ENCODE measurements at places on chromosomes 7 and 10. TPM values are rescaled to one million over a fixed set of nuclear protein-coding genes. Genes with fewer than 3 reads are reported as not detected.

DNA sequence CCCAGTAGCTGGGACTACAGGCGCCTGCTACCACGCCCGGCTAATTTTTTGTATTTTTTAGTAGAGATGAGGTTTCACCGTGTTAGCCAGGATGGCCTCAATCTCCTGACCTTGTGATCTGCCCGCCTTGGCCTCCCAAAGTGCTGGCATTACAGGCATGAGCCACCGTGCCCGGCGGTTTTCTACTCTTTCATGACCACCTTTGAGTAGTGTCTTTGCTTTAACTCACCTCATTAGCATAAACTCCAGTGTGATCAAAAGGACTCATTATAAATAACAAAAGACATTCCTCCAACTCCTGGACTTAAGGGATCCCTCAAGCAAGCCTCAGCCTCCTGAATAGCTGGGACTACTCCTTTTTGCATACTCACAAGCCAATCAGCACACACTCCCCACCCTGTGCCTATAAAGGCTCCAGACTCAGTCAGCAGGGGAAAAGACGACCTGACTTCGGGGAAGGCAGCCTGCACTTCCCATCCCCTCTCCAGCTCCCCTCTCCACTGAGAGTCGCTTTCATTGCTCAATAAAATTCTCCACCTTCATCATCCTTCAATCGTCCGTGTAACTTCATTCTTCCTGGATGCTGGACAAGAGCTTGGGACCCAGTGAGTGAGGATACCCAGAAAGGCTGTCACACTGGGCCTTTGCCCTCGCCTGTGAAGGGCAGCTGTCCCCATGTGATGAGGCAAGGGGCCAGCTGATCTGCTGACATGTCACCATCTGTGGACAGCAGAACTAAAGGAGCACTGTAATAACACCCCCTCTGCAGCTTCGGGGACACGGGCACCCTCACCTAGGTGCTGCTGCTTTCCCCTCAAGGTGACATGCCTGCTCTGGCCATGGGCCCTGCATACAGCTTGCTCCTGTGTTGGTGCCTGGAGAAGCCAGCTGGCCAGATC lies 35.0 kb upstream of the EIF4H start:
- no peaks in the 10 kb centered on the region for H3K27me3 ChIP-seq
- no peaks in the 10 kb centered on the region for H3K4me1 ChIP-seq
- no peak overlapping the region for H3K4me3 ChIP-seq
- DNase-seq: no peak

DNA sequence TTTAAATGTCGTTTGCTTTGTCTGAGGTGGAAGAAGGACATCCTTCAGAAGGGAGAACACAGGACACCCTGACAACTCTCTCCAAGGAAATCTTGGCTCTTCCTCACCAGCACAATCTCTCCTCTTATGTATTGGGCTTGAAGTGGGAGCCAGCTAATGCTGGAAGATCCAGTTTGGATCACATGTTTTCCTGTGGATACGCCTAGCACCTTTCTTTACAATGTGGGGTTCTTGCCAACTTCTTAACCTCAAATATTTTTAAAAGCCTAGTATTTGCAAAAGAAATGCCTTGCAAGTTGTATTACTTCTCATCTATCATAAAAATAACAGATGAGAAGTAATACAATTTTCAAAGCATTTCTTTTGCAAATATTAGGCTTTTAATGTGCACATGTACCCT lies 76.4 kb downstream of the FRMD4A start:
- no peaks in the 10 kb centered on the region for H3K4me1 ChIP-seq
- no peaks in the 10 kb centered on the region for H3K27me3 ChIP-seq
- H3K4me3 ChIP-seq: no peak overlapping the region
- H3K36me3 ChIP-seq: no peaks in the 10 kb centered on the region

- H3K36me3 ChIP-seq: no peaks in the 10 kb centered on the region
- H3K4me3 ChIP-seq: no peak overlapping the region
- H3K4me1 ChIP-seq: peaks cover 8% of the 10 kb centered on the region
- no peak overlapping the region for H3K27ac ChIP-seq
- no peak for DNase-seq
- no peaks in the 10 kb centered on the region for H3K27me3 ChIP-seq
Measured at GRCh38 chr7:82442492-82443035, 1.0 kb downstream of the CACNA2D1 start.

- no peaks in the 10 kb centered on the region for H3K36me3 ChIP-seq
- peaks cover 7% of the 10 kb centered on the region for H3K4me1 ChIP-seq
- H3K4me3 ChIP-seq: no peak overlapping the region
- H3K27ac ChIP-seq: no peak overlapping the region
- H3K27me3 ChIP-seq: no peaks in the 10 kb centered on the region
Measured at GRCh38 chr10:29795850-29796249, 161.1 kb upstream of the SVIL start.

DNA sequence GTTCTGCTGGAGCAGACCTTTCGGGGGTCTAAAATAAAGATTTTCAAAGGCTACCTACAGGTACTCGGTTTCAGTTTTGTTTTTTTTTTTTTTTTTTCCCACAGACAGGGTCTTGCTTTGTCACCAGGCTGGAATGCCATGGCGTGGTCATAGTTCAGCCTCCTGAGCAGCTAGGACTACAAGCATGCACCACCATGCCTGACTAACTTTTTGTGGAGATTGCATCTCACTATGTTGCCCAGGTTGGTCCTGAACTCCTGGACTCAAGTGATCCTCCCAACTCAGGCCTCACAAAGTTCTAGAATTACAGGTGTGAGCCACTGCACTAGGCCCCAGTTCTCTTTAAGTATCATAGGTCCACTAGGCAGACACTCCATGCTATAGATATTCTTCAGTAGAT lies 34.5 kb downstream of the BAMBI start:
- no peaks in the 10 kb centered on the region for H3K36me3 ChIP-seq
- H3K4me3 ChIP-seq: no peak overlapping the region
- DNase-seq: no peak
- no peak overlapping the region for H3K27ac ChIP-seq

DNA sequence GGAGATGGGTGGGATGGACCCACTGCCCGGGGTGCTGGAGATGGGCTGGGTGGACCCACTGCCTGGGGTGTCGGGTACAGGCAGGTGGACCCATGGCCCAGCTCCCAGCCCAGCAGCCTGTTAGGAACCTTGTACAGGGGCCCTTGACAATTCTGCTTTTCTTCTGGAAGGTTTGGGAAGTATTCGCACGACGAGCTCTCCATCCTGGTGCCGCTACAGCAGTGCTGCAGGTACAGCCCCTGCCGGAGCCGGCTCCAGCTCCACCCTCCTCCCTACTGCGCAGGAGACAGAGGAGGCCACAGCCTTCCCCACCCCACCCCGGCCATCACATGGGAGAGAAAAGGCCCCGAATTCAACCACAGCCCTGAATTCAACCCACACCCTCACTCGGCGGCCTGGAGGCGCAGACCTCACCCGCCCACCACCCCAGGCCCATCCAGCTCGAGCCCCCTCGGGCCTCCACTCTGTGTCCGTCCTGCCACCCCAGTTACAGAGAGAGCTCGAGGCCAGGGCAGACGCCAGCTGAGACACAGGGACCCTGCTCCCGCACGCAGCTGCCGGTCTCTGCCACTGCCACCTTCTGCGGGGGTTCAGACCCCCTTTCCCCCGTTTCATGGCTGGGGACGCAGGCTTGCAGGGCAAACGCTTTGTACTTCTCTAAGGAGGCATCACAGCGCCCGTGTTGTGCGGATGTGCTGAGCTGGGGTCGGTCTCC lies 31.3 kb upstream of the FOXL3 start:
- no peaks in the 10 kb centered on the region for H3K27me3 ChIP-seq
- H3K27ac ChIP-seq: no peak overlapping the region
- H3K4me3 ChIP-seq: no peak overlapping the region

- H3K4me3 ChIP-seq: peak within 1 kb of the TSS; percentile 58
- DNase-seq: peak; percentile 81
- no peaks in the 10 kb centered on the region for H3K27me3 ChIP-seq
- peak within 1 kb of the TSS; percentile 94 for H3K27ac ChIP-seq
- no peaks in the 10 kb centered on the region for H3K36me3 ChIP-seq
- H3K4me1 ChIP-seq: peaks cover 15% of the 10 kb centered on the region
Measured at GRCh38 chr7:50564640-50565558, at the start of gene DDC. Gene DDC (minus strand): TSS chr7:50565405. CDS start chr7:50544085, 21,320 bp downstream.

GRCh38 chr10:63766745-63767137 lies 245.5 kb downstream of the REEP3 start:
- peaks cover 20% of the 10 kb centered on the region for H3K4me1 ChIP-seq
- no peaks in the 10 kb centered on the region for H3K36me3 ChIP-seq
- no peaks in the 10 kb centered on the region for H3K27me3 ChIP-seq
- H3K4me3 ChIP-seq: no peak overlapping the region
- H3K27ac ChIP-seq: no peak overlapping the region

- no peaks in the 10 kb centered on the region for H3K4me1 ChIP-seq
- peaks cover 1% of the 10 kb centered on the region for H3K27me3 ChIP-seq
- no peak overlapping the region for H3K27ac ChIP-seq
Measured at GRCh38 chr7:150738092-150738491, 874 bp downstream of the GIMAP5 start.

DNA sequence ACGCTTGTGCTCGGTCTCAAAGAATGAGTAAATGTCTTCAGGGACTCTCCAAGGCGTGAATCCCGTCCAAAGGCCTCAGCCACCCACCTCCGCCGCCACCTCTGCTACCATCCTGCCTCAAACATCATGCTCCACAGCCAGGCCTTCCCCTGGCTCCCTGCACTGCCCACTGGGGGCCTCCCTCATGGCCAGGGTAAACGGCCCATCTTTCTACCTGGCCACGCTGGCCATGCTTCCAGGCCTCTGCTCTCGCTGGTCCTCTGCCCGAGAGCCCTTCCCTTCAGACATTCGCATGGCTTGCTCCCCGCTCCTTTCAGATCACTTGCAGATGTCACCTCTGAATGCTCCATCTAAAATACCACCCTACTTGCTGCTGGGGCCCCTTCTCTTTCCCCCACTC lies 40.2 kb downstream of the ZNF783 start:
- no peaks in the 10 kb centered on the region for H3K36me3 ChIP-seq
- no peaks in the 10 kb centered on the region for H3K4me1 ChIP-seq
- H3K27ac ChIP-seq: no peak overlapping the region
- no peaks in the 10 kb centered on the region for H3K27me3 ChIP-seq
- DNase-seq: no peak

GRCh38 chr10:99595770-99596465 lies 24.3 kb downstream of the SLC25A28 start:
- H3K27ac ChIP-seq: peak overlapping the region; percentile 63
- H3K4me3 ChIP-seq: no peak overlapping the region
- DNase-seq: peak; percentile 25
- no peaks in the 10 kb centered on the region for H3K36me3 ChIP-seq

DNA sequence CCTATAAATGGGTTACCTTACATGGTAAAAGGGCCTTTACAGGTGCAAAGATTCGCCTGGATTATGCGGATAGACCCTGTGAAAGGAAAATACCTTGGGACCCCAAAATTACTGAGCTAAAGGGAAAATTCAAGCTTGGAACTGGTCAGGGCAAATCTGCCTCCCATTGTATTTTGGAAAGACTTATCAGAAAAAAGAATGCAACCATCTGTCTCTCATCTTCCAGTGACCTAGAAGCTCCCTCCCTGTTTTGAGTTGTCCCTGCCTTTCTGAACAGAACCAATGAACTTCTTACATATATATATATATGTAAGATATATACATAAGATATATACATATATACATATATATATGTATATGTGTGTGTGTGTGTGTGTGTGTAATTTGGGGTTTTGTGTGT lies 583.8 kb downstream of the CALN1 start:
- no peaks in the 10 kb centered on the region for H3K36me3 ChIP-seq
- no peak overlapping the region for H3K4me3 ChIP-seq
- no peak for DNase-seq
- H3K27me3 ChIP-seq: no peaks in the 10 kb centered on the region
- H3K4me1 ChIP-seq: no peaks in the 10 kb centered on the region

- H3K4me3 ChIP-seq: no peak overlapping the region
- no peak for DNase-seq
- H3K36me3 ChIP-seq: no peaks in the 10 kb centered on the region
- H3K4me1 ChIP-seq: no peaks in the 10 kb centered on the region
- H3K27ac ChIP-seq: no peak overlapping the region
Measured at GRCh38 chr7:141617280-141617679, 66.1 kb downstream of the AGK start.

- no peaks in the 10 kb centered on the region for H3K36me3 ChIP-seq
- H3K4me3 ChIP-seq: no peak overlapping the region
- no peaks in the 10 kb centered on the region for H3K27me3 ChIP-seq
- no peak for DNase-seq
Measured at GRCh38 chr7:115229401-115230105, 307.7 kb downstream of the MDFIC start.

- DNase-seq: peak; percentile 68
- no peaks in the 10 kb centered on the region for H3K36me3 ChIP-seq
- no peak within 1 kb of the TSS for H3K27ac ChIP-seq
- peak within 1 kb of the TSS; percentile 44 for H3K4me3 ChIP-seq
Measured at GRCh38 chr7:87059525-87060287, at the start of gene ELAPOR2. Gene ELAPOR2 (minus strand): TSS chr7:87059654. CDS start chr7:87059513, 141 bp downstream.

- no peaks in the 10 kb centered on the region for H3K27me3 ChIP-seq
- no peaks in the 10 kb centered on the region for H3K36me3 ChIP-seq
- no peak overlapping the region for H3K27ac ChIP-seq
- DNase-seq: no peak
Measured at GRCh38 chr7:11430112-11430511, 401.9 kb downstream of the THSD7A start.

DNA sequence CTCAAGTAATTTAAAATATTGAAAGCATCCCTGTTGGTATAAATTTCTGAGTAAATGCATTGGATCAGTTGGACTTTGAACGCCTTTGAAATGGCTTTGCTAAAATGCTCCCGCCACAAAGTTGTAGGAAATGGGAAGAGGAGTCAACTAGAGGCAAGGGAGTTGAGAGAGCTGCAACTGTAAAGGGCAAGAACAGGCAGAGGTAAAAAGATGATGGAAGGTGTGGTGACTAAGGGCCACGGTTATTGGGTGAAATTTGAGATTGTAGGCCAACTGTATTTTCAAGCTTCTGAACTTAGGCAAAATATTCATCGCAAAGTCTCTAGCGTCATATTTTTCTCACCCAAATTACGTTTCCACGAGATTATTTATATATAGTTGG lies 595 bp upstream of the SUMF2 start:
- no peaks in the 10 kb centered on the region for H3K27me3 ChIP-seq
- peaks cover 1% of the 10 kb centered on the region for H3K36me3 ChIP-seq
- H3K4me3 ChIP-seq: peak overlapping the region; percentile 88
- peak; percentile 26 for DNase-seq
- H3K4me1 ChIP-seq: peaks cover 34% of the 10 kb centered on the region

- H3K27me3 ChIP-seq: no peaks in the 10 kb centered on the region
- no peaks in the 10 kb centered on the region for H3K36me3 ChIP-seq
- H3K27ac ChIP-seq: no peak overlapping the region
- peaks cover 25% of the 10 kb centered on the region for H3K4me1 ChIP-seq
- H3K4me3 ChIP-seq: no peak overlapping the region
Measured at GRCh38 chr7:112640685-112641084, 149.5 kb downstream of the TMEM168 start.

- DNase-seq: no peak
- no peaks in the 10 kb centered on the region for H3K27me3 ChIP-seq
- H3K4me3 ChIP-seq: no peak overlapping the region
- H3K27ac ChIP-seq: no peak overlapping the region
Measured at GRCh38 chr10:71605263-71605962, 114.2 kb downstream of the C10orf105 start.

The ARHGAP22 gene
- total RNA-seq: 13.5 TPM

The HOXA2 gene
- total RNA-seq: 1.8 TPM

The FHIP2A gene
- 15.3 TPM for total RNA-seq

The TLX1 gene
- 2.3 TPM for total RNA-seq

The VPS37D gene
- 1.9 TPM for total RNA-seq

The CYP26C1 gene
- 0.09 TPM for total RNA-seq

The ZNF394 gene
- 29.6 TPM for total RNA-seq

The LCOR gene
- total RNA-seq: 46.7 TPM

The RBP4 gene
- 255 TPM for total RNA-seq

The LRRN3 gene
- total RNA-seq: 0.68 TPM
